ENCODE measurements at places on chromosomes 7 and 10. TPM values are rescaled to one million over a fixed set of nuclear protein-coding genes. Genes with fewer than 3 reads are reported as not detected.

DNA sequence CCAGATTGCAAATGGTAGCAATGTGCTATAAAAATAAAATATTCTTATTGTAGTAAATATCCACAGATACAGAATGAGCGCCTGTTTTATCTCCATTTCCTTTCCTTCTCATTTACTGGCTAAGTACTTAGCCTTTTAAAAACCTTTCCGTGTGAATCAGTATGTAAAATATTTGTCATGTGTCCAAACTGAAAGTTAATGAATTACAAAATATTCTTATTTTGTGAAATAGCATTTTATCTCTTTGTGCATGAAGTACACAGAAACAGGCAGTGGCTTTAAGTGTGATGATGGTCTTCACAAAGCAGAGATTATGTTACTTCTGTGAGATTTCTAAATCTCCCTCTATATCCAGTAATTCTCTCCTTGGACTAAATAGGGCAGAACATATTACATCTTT lies 56.7 kb upstream of the KIAA1217 start:
- DNase-seq, result no peak

- DNase-seq, result no peak
These were observed 51.5 kb downstream of the CCDC71L start for GRCh38 chr7:106609416-106609815.

GRCh38 chr10:89627830-89628229 lies 17.2 kb downstream of the PANK1 start:
- DNase-seq, result no peak

- DNase-seq, result no peak
These were observed 214.8 kb upstream of the MAGI2 start for GRCh38 chr7:79668292-79668691.

DNA sequence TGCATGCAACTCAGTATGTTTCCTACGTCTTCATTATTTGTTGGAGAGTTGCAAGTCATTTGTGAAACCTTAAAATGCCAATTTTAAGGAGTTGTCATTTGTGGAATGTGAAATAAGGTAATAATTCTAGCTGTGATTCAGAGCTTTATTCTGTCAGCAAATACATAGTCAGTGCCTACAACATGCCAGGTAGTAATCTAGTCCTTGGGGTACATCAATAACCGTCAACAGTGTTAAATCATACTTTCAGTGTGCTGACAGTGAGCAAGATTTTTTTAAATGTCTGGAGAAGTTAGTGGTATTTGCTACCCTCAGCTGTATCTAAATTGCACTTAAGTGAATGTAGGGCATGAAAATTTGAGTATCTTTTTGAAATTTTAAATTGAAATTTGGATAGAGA lies 36.7 kb downstream of the MPLKIP start:
- no peak for DNase-seq

FGL2 gene
- polyA plus RNA-seq, result 36.0 TPM

All from muscle of arm (tissue), 14 donors.